ENCODE measurements at places on chromosomes 3 and 15.

DNA sequence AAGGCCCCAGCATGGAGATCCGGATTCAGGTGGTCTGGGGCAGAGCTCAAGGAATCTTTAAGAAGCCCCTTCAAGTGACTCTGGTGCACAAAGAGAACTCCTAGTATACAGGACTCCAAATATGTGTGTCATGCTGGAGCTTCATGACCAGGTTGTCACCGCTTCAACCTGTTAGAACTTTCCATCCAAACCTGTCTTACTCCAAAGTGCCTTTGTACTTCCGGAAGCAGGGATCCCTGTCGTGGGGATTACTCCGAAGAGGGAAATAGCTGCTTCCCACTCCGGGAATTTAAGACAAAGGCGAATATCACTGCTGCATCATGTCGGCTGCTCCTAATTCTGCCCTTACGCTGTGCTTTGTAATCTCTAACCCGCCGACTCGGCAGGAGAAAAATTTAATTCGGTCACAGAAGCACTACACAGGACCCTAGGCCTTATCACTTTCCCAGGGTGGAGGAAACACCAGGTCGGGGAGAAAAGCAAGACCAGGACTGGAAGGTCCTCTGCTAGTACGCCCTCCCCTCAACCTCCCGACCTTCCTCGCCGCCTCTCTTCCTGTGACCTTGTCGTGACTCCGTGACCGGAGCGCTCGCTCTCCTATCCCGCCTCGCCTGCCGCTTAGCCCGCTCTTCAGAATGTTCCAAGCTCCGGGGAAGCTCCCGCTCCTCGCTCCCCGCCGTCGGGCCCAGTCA, 730 bp downstream of the HIGD1A start:
- no peak for DNase-seq

DNA sequence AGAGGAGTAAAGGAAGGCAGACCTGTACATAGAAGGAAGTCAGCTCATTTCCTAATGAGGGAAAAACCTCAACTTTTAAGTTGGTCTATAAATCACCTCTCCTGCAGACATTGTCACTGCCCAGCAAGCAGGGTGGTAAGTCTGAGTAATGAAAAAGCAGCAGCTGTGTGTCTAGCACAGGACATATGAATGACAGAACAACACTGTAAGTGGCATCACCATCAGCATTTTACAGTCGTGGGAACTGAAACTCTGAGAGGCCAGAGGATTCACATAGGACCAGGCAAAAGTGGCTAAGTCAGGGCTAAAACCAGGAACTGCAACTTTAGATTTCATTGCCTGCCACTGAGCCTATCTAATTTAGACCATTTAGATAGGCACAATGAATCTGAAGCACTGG, 235.6 kb downstream of the CLSTN2 start:
- DNase-seq, result no peak

- DNase-seq, result no peak
Observed at GRCh38 chr3:145869958-145870357, 291.0 kb downstream of the PLOD2 start.

- DNase-seq, result peak; percentile 21
Observed at GRCh38 chr15:38389924-38390542, 63.9 kb upstream of the FAM98B start.

Measured in thoracic aorta (tissue), 2 donors.